ENCODE measurements at places on chromosomes 12 and 14.

GRCh38 chr14:62939970-62940369 is 105.3 kb downstream of the KCNH5 start:
- no peak overlapping the region for H3K27ac ChIP-seq
- DNase-seq: no peak
- H3K4me1 ChIP-seq: no peaks in the 10 kb centered on the region
- H3K27me3 ChIP-seq: no peaks in the 10 kb centered on the region
- no peak overlapping the region for H3K4me3 ChIP-seq

GRCh38 chr12:46653311-46653710 is 172.5 kb downstream of the SLC38A4 start:
- peaks cover 13% of the 10 kb centered on the region for H3K4me1 ChIP-seq
- no peak for DNase-seq
- H3K27ac ChIP-seq: no peak overlapping the region
- H3K27me3 ChIP-seq: no peaks in the 10 kb centered on the region

DNA sequence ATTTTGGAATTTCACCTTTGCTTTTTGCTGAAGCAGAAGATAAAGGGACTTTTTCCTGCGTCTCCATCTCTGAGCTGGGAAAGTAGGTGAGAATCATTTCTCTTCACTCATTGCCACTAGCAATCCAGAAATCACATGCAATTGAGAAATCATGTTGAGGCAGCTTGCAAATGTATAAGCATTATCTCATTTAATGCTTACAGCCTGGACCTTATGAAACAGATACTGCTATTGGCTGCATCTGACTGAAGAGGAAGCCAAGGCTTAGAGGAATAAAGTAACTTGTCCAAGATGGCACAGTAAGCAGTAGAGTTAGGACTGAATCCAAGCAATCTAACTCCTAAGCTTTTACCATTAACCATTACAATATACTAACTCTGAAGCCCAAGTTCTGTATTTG is 122.4 kb downstream of the FIGNL2 start:
- no peaks in the 10 kb centered on the region for H3K36me3 ChIP-seq
- DNase-seq: no peak
- peaks cover 30% of the 10 kb centered on the region for H3K27me3 ChIP-seq
- H3K27ac ChIP-seq: no peak overlapping the region
- H3K4me3 ChIP-seq: no peak overlapping the region

DNA sequence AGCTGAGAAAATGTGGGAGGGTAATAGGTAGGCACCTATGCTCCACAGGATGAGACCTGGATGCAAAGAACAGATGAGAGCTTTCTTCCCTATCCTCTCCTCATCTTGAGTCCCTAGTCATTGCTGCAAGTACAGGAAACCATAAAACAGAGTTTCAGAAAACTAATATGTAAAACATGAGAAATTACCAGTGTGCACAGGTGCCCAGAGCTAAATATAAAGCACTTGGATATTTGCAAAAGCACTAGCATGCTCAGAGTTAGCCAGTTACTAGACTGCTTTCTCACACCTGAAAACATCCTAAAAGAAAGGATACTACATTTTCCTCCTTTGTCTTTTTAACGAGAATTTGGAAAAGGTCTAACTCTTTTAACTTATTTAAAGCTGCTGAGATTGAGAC is 324.3 kb downstream of the DAD1 start:
- DNase-seq: no peak
- H3K27me3 ChIP-seq: peaks cover 6% of the 10 kb centered on the region
- H3K4me1 ChIP-seq: no peaks in the 10 kb centered on the region
- no peak overlapping the region for H3K27ac ChIP-seq
- no peaks in the 10 kb centered on the region for H3K36me3 ChIP-seq
- H3K4me3 ChIP-seq: no peak overlapping the region

DNA sequence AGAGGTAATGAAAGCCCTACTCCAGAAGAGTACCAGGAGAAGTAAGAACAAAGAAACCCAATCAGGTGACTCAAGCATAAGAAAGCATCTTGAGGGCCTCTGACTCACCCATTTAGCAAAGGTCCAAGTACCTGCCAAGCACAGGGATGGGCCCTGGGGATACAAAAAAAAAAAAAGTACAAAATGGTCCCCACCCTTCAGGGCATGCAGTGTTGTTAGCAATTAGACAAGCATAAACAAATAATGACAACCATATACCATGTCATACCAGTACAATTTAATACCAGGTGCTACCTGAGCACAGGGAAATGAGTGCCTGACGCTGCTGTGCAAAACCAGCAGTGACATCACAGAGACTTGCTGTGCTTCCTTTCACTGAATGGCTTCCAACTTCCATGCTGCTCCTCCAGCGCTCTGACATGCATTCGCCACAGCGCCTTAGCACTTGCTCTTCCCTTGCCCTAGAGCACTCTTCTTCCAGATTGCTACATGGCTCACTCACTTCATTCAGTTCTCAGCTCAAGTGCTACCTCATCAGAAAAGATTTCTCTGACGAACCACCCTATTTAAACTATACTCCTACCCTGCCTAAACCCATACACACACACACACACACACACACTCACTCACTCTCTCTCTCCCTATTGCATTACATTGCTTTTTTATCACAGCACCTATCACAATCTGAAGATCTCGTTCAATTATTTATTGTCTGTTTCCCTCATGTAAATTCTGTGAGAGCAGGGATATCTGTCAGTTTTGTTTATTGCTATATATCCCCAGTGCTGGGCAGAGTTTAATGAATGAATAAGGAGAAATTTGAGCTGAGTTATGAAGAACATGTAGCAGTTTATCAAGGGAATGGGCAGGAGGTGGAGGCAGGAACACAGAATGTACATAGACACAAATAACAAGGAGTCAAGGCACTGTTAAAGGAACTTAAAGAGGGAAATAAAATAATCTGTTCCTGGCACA is 12.9 kb upstream of the EPS8 start:
- no peak for DNase-seq
- H3K4me1 ChIP-seq: peaks cover 7% of the 10 kb centered on the region
- H3K36me3 ChIP-seq: no peaks in the 10 kb centered on the region
- H3K4me3 ChIP-seq: no peak overlapping the region

- DNase-seq: no peak
- no peak overlapping the region for H3K27ac ChIP-seq
- H3K4me1 ChIP-seq: no peaks in the 10 kb centered on the region
- H3K27me3 ChIP-seq: peaks cover 21% of the 10 kb centered on the region
- H3K36me3 ChIP-seq: no peaks in the 10 kb centered on the region
- H3K4me3 ChIP-seq: no peak overlapping the region
Observed at GRCh38 chr14:95814363-95815225, 62.0 kb upstream of the TUNAR start.

- no peaks in the 10 kb centered on the region for H3K36me3 ChIP-seq
- no peak overlapping the region for H3K4me3 ChIP-seq
- peak; percentile 43 for DNase-seq
- H3K27ac ChIP-seq: no peak overlapping the region
- H3K4me1 ChIP-seq: no peaks in the 10 kb centered on the region
Observed at GRCh38 chr12:127108360-127109215, 1158.4 kb upstream of the TMEM132C start.

DNA sequence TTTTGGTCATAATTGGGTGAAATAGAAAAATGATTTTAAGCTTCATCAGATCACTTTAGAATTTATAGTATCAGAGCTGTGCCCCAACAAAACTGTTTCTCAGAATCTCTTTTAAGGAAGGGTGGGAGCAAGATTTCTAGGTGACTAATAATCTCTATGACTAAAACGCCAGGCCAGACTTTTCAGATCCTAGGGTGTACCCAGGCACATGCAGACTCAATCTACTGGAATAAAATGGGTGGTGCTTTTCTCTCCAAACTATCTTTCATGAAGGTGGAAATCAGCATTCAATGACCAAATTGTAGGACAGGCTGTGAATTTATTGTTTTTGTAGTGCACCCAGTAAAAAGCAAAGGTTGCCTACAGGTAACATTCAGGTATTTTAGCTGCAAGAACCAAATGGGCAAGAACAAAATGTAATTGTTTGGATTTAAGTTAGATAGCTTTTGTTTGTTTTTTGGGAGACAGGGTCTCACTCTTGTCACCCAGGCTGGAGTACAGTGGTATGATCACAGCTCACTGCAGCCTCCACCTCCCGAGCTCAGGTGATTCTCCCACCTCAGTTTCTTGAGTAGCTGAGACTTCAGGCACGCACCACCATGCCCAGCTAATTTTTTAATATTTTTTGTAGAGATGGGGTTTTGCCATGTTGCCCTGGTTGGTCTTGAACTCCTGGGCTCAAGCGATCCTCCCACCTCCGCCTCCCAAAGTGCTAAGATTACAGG is 49.5 kb downstream of the PPP2R5C start:
- H3K4me3 ChIP-seq: peak overlapping the region; percentile 69
- H3K27ac ChIP-seq: peak overlapping the region; percentile 88
- no peak for DNase-seq

DNA sequence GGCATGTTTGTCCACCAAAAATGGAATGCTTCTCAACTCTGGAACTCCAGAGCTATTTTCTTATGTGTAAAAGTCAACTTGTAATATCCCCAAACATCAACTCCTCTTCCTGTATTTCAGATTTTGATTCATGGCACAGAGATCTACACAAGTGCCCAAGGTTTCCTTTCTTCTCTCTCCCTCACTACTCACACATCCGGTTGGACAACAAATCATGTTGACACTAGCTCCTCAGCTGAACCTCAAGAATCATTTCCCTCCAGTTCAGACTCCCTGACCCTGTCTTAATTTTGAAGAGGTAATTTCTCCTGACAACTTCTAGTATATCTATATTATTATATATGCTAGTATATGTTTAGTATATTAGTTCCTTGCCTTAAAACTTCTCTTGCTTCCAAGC is 485.4 kb upstream of the CCDC196 start:
- H3K27ac ChIP-seq: no peak overlapping the region
- no peaks in the 10 kb centered on the region for H3K4me1 ChIP-seq
- H3K4me3 ChIP-seq: no peak overlapping the region
- DNase-seq: no peak
- no peaks in the 10 kb centered on the region for H3K27me3 ChIP-seq

DNA sequence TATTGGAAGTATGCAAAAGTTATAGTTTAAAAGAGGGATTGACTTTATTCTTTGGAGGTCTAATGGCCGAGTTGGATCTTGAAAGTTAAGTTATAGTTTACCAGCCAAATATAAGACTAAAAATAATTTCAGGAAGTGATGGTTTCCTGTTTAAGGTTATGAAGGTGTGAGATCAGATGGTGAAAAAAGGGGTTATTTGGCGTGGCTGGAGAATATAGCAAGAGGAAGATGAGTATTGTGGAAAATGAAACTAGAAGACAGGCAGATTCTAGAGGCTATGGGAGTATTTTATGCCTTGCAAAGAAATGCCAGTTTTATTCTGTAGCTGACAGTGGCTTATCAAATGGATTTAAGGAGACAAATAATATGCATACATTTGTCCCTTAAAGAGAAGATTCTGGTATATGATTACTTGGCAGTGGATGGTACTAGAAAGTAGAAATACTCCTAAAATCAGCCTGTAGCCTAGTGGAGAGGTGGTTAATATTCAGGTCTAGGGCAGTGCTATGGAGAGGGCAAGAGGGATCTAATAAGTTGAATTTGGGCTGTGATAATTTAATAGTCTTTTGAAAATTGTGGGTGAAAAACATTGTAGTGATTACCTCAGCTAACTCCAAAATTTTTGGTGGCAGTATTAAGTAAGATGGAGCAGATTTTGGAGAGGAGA is 1091.8 kb upstream of the ATXN7L3B start:
- no peak overlapping the region for H3K4me3 ChIP-seq
- H3K27ac ChIP-seq: no peak overlapping the region
- H3K36me3 ChIP-seq: no peaks in the 10 kb centered on the region
- H3K27me3 ChIP-seq: no peaks in the 10 kb centered on the region
- H3K4me1 ChIP-seq: no peaks in the 10 kb centered on the region

DNA sequence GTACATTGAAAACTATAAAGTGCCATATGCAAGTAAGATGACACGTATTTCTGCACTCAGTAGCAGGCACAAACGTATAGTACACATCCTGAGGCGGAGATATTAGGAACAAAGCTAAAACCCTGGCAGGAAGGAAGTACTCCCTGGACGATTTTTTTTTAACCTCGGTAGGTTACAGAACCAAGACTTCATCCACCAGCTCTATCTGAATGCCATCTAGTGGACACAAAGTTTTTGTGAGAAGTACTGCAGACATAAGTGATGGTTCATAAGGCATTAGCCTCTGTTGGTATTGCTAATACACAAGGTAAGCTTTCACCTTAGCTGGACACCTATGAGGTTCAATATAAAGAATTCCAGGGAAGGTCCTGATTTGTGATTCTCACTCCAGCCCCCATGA is 83.0 kb upstream of the CCDC196 start:
- H3K36me3 ChIP-seq: no peaks in the 10 kb centered on the region
- no peaks in the 10 kb centered on the region for H3K27me3 ChIP-seq

DNA sequence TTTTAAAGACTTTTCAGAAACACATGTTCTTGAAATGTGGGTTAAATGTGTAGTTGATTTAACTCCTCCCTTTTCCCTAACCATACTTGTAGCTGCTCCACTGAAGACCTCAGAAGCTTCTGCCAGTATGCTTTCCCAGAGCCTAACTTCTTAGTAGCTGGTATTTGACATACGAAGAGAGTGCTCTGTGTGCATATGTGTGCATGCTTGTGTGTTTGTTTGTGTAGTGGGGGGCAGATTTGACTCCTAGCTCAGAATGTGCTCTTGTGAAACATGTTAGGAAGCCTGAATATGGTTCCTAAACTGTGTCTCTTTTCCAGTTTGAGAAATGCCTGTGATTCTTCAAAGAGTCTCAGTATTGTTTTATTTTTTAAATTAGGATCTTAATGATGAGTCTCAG is 420.4 kb downstream of the PCNX1 start:
- no peak overlapping the region for H3K4me3 ChIP-seq
- H3K4me1 ChIP-seq: peaks cover 18% of the 10 kb centered on the region
- no peak overlapping the region for H3K27ac ChIP-seq
- no peaks in the 10 kb centered on the region for H3K36me3 ChIP-seq

DNA sequence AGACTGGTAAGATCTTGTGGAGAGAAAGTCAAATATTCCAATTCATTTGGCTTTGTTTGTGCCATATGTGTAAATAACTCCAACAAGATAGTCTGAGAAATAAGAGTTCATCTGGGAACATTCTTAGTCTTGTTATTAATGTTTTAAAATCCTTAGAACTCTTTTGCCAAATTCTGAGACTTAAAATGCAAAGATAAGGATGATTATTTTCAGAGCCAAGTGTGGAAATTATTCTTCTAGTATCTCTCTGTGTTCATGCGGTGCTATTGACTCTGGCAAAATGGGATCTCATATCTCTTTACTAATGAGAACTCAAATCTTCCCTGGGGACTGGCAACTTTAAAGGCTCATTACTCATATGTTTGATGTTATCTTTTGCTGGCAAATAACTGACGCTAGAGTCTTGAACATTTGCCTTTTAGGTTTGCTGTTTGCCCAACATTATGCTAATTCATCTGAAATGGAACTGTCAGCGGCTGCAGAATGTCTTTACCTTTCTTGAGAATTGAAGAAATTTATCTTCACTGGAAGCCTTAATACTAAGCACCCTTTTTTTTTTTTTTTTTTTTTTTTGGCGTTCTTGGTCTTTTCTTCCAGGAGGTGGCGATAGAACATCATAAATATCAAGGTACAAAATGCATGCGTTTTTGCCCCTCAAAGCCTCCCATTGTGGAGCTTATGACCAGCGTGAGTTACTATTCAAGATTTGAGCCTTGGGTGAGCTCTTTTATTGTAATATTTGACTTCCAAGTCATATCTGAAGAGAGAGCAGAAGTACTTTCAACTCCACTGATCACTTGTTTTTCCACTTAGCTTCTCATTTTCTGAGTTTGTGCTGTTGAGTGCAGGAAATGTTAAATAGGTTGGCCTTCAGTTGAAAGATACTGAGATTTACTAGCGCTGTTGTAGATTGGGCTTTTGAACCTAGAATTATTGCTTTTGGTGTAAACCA is 86.5 kb downstream of the CAND1 start:
- DNase-seq: no peak
- no peak overlapping the region for H3K4me3 ChIP-seq
- peaks cover 23% of the 10 kb centered on the region for H3K4me1 ChIP-seq
